ENCODE measurements at places on chromosomes 6 and 20. TPM values are rescaled to one million over a fixed set of nuclear protein-coding genes. Genes with fewer than 3 reads are reported as not detected.

XKR7 gene
- 2.3 TPM for total RNA-seq

GPLD1 gene
- total RNA-seq, result 8.4 TPM

CLDN20 gene
- total RNA-seq, result not detected

LINC00237 gene
- 0.78 TPM for total RNA-seq

COMMD7 gene
- 42.4 TPM for total RNA-seq

STMND1 gene
- not detected for total RNA-seq

FLRT3 gene
- 1.0 TPM for total RNA-seq

EPB41L1 gene
- total RNA-seq, result 38.1 TPM

NOTCH4 gene
- 2.4 TPM for total RNA-seq

GSTA2 gene
- total RNA-seq, result 0.14 TPM

TMEM217 gene
- 0.61 TPM for total RNA-seq

IRAK1BP1 gene
- total RNA-seq, result 6.1 TPM

KIAA0408 gene
- total RNA-seq, result 7.5 TPM

FAM162B gene
- 1.6 TPM for total RNA-seq

CCM2L gene
- total RNA-seq, result 9.1 TPM

COL9A1 gene
- total RNA-seq, result 14.4 TPM

HLA-A gene
- total RNA-seq, result 135 TPM

GTSF1L gene
- not detected for total RNA-seq

SOX18 gene
- total RNA-seq, result 0.81 TPM

FAM229B gene
- total RNA-seq, result 19.7 TPM

CAP2 gene
- total RNA-seq, result 7.2 TPM

SCUBE3 gene
- total RNA-seq, result 1.6 TPM

MYLIP gene
- 44.5 TPM for total RNA-seq

PTGIS gene
- 37.0 TPM for total RNA-seq

GPSM3 gene
- total RNA-seq, result 13.1 TPM

TRIM15 gene
- 0.35 TPM for total RNA-seq

ZKSCAN8 gene
- 21.7 TPM for total RNA-seq

TCEA2 gene
- 63.5 TPM for total RNA-seq

GNRH2 gene
- 0.50 TPM for total RNA-seq

PET117 gene
- 25.7 TPM for total RNA-seq

POFUT1 gene
- 23.4 TPM for total RNA-seq

HLA-DRB5 gene
- not detected for total RNA-seq

SH3BGRL2 gene
- total RNA-seq, result 13.8 TPM
